ENCODE measurements at places on chromosomes 16 and 17.

GRCh38 chr16:88999457-89000206, 22.6 kb upstream of the CBFA2T3 start:
- no peak for DNase-seq

DNA sequence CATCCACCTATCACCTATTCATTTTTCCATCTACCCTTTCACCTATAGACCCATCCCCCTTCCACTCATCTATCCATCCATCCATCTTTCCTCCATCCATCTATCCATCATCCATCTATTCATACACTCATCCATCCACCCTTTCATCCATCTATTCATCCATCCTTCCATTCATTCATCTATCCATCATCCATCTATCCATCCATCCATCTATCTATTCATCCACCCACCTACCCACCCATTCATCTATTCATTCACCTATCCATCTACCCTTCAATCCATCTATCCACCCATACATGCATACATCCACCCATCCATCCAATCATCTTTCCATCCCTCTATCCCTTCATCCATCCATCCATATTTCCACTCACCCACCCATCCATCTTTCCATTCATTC, 63.3 kb downstream of the C17orf67 start:
- no peak for DNase-seq

- no peak for DNase-seq
Measured at GRCh38 chr16:79469999-79470398, 130.5 kb downstream of the MAF start.

GRCh38 chr16:20598832-20599469, 22.8 kb upstream of the ACSM2B start:
- no peak for DNase-seq

DNA sequence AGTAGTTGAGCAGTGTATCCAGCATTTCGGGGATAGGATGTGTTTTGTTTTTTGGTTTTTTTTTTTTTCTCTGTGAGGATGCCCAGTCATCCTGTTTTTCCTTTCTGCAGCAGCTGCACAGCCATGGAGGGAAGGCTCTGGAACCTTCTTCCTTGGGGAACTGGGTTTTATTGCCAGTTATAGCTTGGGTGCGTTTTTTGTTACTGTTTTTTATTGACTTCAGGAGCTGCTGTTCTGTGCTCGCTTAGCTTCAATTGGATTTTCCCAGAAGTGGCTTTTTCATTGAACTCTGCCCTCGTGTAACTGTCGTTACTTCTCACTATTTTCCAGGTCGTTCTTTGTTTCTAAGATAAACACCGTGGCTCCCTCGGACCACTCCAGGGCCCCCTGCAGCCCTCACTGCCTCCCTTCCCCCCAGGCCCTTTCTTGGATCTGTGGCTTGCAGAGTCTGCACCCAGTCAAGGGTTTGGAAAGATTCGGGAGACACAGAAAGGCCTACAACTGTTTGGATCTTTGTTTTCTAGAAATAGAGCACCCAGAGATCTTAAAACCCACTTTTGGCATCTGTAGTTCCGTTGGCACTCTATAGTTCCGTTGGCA, 119.7 kb upstream of the CACNG5 start:
- no peak for DNase-seq

GRCh38 chr17:14756479-14756878, 455.6 kb downstream of the HS3ST3B1 start:
- DNase-seq: no peak

DNA sequence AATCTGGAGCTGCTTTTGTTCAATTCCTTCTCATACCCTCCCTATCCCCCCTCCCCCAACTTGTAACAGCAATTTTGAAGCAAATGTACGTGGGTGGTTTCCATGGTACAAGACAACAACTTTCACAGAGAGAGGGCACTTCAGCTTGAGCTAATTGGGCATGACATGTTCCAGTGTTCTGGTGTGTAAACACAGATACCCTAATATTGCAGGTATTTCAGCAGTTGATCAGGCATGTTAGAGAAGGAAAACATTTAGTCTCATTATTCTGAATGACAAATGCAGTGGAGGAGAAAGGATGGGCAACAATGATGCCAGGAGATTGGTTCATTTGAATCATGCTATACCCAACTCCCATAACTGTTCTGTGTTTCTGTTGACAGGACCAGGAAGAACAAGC, 137.5 kb downstream of the TRIM37 start:
- DNase-seq: no peak
